Activated CD4-positive, alpha-beta T cell treated with anti-CD3 and anti-CD28 coated beads, Interleukin-2, amount 50 U/mL, for 4 hours (primary cell): ENCODE measurements at places on chromosomes 2 and 18.
A peak's percentile ranks its signal among the peaks of the same experiment; 100 is the strongest.

DNA sequence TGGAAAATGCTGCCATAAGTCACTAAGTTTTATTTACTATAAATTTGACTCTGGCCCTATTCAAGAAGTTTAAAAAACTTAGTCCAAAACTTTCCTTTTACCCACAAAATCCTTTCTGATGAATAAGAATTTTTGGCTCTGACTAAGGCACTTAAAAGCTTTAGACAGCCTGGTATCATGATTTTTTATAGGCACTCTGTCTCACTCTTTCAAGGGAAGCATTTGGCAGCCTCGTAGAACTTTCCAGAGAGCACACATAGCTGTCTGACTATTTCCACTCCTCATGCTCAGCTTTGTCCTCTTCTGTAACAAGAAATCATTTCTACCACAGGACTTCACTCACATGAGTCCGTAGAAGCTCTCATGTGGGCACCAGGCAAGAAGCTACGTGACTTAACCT lies 32.3 kb upstream of the XDH start:
- no peak for DNase-seq

GRCh38 chr2:112096098-112096497 lies 41.0 kb downstream of the TMEM87B start:
- no peak for DNase-seq

DNA sequence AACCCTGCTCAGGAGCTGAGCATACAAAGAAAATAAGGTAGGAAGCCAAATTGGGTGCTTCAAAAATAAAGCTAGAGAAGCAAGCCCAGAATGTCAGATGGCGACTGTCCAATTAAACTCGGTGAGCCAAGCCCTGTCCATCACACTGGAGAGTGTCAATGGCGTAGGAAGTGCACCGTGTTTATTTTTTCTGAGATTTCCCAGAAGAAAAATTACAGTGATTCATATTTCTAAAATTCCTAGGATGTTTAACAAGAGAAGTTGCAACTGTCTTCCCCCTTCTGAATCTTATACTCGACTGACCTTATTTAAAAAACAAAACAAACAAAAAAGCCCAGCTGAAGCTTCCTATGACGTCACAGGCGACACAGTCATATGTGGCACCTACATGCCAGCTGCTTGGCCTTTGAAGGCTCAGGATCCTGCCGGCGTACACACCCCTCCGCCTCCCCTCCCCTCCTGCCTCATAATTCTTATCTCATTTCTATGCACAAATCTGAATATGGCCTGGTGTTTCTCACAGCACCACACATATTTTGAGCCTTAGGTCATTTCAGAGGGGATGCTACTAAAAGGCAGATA lies 60.8 kb downstream of the MBP start:
- peak; percentile 63 for DNase-seq

- no peak for DNase-seq
Observed at GRCh38 chr18:48847807-48848486, 102.8 kb downstream of the SMAD7 start.

DNA sequence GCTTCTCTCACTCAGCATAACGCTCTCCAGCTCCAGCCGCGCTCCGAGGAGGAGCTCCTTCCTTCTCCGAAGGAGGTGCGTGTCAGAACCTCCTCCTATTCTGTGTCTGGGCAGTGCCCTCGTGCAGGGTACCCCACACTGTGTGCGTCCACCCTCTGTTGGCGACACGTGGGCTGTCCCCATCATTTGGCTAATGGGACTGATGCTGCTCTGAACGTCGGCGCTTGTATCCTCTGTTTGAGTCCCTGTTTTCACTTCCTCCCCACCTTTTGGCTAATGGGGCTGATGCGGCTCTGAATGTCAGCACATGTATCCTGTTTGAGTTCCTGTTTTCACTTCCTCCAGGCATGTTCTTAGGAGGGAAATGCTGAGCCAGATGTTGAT lies 22.2 kb downstream of the KCNG2 start:
- no peak for DNase-seq

GRCh38 chr18:73613706-73614340 lies 533.8 kb downstream of the FBXO15 start:
- DNase-seq: no peak

GRCh38 chr2:210454336-210454735 lies 22.2 kb downstream of the LANCL1 start:
- DNase-seq: no peak

DNA sequence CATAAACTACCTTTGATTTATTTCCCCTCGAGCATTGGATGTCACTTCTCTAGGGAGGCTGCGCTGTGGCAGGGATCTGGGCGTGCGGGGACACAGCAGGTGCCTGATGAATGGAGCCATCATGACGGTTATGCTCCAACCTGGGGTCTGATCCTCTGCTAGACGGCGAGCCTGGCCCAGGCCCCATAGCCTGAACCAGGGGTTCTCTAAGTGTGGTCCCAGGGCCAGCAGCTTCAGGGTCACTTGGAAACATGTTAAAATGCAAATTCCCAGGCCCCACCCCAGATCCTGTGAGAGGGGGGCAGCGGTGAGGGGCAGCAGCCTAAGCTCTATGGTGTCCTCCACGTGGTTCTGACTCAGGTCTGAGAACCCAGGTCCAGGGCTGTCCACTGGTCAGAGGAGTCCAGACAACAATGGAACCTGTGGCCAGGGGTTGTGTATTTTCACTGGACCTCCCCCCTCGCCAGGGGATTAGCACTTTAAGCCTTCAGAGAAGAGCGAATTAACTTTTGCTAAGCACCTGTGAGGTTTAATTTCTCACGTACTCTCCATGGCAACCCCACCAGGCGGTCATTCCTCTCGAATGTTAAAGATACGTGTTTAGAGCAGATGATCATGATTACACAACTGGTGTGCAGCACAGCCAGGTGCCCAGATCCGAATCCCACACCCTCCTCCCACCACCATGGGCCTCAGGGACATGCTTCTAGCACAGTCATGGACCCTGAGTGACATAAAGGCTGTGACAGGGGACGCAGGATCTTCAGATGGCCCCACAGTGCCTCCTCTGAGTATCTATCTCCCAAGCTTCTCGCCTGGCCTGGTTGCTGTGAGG lies 1.6 kb upstream of the ARHGEF4 start:
- DNase-seq: no peak

- DNase-seq: no peak
Observed at GRCh38 chr2:187936228-187936627, 355.4 kb upstream of the GULP1 start.

DNA sequence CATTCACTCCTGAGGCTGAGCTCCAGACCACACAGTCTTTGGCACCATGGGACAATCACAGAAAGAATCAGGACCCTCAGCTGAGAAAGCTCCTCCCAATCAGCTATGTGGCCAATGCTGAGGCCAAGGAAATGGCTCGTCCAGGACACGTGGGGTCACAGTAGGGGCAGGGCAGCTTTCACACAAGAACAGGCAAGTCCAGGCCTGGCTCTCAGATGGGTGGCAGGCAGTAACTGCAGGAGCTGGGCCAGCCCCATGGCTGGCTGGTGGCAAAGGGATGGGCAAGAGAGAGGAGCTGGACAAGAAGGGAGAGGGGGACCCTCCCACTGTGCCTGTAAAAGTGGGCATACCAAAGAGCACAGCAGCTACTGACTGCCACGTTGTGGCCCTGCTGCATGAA lies 12.2 kb upstream of the EDAR start:
- DNase-seq: no peak

DNA sequence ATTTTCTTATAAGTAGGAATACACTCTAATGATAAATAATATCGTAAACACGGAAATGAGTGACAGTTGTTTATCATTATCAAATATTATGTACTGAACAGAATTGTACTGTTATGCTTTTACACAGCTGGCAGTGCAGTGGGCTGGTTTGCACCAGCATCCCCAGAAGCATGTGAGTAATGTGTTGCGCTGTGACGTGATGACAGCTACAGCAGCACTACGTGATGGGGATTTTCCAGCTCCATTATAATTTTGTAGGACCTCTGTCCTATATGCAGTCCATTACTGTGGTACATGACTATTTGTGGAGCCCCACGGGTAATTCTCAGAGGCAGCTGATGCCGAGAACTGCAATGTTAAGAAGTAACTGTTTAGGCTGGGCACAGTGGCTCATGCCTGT lies 77.3 kb upstream of the ATG16L1 start:
- DNase-seq: no peak

DNA sequence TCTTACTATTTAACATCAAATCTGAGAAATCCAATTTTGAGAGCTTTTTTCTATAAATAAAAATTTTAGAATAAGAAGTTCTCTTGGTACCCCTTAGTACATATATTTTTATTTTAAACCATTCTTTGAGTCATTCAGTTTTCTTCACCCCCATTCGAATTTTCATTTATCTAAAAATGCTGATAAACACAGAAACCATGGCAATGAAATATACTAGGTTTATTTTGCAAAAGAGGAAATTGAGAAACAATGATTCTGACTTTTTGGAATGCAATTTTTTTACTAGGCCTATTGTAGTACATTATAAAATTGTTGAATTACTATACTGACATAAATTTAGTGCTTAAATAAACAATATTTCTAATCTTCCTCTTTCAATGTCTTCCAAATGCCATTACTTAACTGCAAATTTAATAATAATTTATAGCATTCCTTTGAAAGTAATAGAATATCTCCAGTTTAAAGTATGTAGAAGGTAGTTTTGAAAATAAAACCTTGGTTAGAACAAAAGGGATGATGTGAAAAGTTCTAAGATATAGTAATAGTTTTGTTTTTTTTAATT lies 46.3 kb downstream of the TANK start:
- DNase-seq: no peak

DNA sequence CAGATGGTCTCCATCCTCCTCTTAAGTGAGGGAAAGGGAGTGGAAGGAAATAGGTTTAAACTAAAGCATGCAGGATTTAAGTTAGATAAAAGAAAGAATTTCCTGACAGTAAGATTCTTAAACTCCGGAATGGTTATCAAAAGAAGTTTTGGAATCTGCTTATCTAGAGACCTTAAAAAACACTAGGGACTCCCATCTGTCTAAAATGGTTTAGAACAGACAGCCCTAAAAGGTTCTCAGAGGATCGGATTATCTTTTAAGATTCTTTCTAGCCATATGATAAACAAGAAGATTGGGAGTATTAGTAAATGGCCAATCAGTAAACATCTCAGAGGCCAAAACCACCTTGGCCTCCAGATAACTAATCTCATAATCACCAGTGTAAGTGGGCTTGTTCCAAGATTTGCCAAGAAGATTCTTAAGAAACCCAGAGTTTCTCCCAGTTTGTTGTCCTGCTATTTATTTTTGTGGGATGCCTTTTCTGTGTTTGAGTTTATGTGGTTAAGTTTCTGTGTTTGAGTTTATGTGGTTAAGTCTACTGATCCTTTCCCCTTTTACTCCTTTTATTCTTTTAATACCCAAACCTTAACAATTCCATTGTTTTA lies 314.9 kb upstream of the NRP2 start:
- no peak for DNase-seq

DNA sequence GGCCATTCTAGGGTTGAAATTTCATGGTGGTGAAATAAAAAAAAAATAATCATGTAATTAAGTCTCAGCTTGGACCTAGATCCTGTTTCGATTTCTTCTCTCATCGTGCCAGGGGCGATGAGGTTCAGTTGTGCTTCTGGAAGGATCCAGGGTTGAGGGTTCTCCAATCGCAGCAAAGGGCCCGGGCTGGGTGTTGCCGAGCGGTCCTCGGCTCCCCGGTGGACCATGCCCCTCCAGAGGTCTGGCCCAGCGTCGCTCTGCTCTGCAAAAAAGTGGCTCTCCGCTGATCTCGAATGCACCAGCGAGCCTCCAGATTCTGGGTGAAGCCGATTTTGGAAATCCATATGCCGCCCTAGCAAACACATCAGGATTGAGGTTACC lies 39.0 kb downstream of the EN1 start:
- no peak for DNase-seq

GRCh38 chr18:36382854-36383253 lies 85.3 kb downstream of the FHOD3 start:
- DNase-seq: no peak

DNA sequence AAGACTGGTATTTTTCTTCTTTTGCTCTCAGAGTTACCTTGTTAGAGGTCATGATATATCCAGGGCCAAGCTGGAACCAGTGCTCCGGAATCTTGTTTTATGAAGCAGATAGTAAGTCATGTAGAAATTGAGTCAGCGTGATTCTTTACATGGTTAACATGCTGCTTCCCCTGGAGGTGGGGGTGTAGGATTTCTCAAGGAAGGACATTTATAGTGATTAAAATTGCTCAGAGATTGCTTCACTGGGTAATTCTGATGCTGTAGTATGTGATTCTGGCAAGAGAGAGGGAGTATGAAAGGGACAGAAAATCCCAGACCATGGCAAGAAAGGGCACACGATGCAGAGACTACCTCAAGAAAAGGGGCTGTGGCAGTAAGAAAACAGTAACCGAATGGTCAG lies 8.0 kb upstream of the MYL1 start:
- no peak for DNase-seq

DNA sequence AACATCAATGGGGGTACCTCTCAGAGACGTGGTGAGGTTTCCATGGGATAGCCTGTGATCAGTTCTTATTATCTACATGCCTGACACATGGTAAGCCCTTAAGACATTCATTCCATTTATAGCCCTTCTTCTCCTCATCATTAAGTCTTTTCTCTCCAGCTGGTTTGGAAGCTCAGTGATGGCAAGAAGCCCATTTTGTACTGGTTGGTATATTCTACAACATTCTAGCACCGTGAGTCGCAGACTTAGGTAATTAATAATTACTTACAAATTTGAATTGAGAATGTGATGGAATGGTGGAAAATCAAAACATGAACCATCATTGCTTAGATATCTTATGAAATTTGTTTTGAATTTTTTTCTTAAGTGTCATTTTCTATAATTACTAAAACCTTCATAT lies 472.6 kb downstream of the DLGAP1 start:
- no peak for DNase-seq

- DNase-seq: no peak
Observed at GRCh38 chr18:12420821-12421421, 13.2 kb downstream of the PRELID3A start.

DNA sequence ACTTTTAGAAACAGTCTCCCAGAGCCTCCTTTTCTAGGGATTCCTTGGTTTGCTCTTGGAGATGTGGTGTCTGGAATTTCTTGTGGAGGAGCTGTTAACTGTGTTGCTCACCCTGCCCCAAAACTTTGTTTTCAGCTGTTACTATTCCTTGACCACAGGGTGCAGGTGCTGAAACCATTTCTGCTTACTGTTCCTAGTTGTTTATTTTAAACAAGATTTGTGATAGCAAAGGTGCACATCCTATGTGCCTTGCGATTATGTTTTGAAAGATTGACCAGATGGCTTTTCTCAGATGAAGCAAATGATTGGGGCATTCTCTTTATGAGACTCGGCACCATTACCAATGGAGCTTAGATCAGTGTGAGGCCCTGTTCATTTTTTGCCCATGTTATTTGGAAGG lies 111.2 kb downstream of the RAB3GAP1 start:
- DNase-seq: no peak
